ENCODE measurements at places on chromosomes 7 and 10.
A peak's percentile ranks its signal among the peaks of the same experiment; 100 is the strongest.

DNA sequence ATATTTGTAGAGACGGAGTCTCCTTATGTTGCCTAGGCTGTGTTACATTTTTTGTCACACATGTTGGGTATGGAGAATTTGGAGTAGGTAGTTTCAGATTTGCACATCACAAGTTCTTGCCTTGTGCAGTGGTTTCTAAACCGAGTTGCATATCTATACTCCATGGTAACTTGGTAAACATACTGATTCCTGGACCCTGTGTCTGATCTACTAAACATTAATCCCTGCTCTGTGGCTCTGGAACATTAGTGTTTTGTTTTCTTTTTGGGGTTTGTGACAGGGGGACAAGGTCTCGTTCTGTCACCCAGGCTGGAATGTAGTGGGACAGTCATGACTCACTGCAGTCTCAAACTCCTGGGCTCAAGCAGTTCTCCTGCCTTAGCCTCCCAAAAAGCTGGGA is 24.7 kb downstream of the AUTS2 start:
- no peak for DNase-seq

DNA sequence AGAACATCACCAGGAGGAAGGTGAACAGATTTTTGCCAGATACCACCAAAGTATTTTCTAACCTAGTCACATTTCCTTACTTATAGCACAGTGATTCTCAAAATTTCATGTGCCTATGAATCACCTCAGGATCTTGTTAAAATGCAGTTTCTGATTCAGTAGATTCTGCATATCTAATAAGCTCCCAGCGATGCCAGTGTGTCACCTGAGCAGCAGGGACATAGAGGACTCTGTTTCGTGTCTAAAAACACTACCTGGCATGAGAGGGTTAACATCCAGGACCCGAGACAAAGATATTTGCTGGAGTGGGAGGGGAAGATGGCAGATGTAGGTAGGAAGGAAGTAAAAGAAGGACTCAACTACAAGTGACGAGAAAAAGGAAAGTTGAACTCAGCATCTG is 252.1 kb upstream of the KMT2E start:
- no peak for DNase-seq

DNA sequence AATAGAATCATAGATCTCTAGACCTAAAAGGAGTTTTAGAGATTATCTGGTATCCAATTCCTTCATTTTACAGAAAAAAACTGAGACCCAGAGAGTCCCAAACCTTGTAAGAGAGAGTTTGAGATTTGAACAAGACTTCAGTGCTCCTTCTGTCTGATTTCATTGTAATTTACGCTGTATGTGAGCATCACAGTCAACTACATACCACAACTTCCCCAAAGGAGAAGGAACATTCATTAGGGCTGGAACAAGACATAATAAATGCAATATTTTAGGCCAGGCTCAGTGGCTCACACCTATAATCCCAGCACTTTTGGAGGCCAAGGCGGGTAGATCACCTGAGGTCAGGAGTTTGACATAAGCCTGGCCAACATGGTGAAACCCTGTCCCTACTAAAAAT is 17.3 kb upstream of the PRKAR2B start:
- no peak for DNase-seq

- peak; percentile 81 for DNase-seq
These were observed 21.8 kb downstream of the RPA3 start for GRCh38 chr7:7696458-7697119.

DNA sequence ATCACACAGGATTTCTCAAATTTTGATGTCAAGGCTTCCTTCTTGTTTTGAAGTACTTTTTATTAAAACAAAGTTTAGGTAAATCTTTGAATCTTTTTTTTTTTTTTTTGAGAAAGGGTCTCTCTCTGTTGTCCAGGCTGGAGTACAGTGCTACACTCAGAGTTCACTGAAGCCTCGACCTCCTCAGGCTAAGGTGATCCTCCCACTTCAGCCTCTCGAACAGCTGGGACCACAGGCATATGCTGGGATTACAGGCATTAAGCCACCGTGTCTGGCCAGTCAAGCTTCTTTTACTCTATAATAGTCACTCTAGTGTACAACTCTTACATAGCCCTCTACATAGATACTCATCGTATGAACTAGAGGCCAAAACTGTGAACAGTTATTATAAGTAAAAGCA is 3.4 kb downstream of the RUFY2 start:
- no peak for DNase-seq

- no peak for DNase-seq
These were observed 554.2 kb downstream of the TCERG1L start for GRCh38 chr10:130757271-130757670.

- DNase-seq: no peak
These were observed 302.9 kb downstream of the BAMBI start for GRCh38 chr10:28980264-28980663.

- no peak for DNase-seq
These were observed 530.1 kb downstream of the ANKRD7 start for GRCh38 chr7:118754608-118755007.

DNA sequence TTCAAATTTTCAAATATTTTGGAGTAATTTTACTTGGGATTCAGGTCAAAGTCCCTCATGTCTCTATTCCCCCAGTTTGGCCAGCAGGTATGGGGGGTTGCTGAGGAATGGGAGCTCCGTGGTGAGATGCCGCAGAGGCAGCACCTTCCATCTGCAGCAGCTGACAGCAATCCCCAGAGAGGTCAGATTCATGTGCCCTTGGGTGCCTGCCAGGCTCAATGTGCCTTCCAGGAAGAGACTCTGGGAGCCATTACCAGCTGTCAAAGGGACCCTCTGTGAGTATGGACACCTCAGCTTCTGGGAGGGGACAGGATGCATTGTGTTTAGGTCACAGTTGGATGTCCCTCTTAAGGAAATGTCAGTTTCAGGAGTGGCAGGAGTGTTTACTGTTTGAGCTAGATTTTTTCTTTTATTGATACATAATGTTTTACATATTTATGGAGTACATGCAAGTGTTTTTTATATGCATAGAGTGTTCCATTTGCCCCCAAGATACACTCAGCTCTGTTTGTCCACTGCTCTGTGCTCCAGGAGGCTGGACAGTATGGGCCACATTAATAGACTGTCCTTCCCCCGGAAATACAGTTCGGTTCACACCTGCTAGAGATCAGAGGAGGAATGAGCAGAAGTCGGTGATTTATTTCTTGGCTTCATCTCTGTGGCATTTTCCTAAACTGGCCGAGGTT is 75.3 kb upstream of the GRB10 start:
- DNase-seq: no peak

- no peak for DNase-seq
These were observed 131.3 kb downstream of the WDR11 start for GRCh38 chr10:120982507-120982906.

All from choroid plexus epithelial cell (primary cell).